ENCODE measurements at places on chromosomes 3 and 15.

DNA sequence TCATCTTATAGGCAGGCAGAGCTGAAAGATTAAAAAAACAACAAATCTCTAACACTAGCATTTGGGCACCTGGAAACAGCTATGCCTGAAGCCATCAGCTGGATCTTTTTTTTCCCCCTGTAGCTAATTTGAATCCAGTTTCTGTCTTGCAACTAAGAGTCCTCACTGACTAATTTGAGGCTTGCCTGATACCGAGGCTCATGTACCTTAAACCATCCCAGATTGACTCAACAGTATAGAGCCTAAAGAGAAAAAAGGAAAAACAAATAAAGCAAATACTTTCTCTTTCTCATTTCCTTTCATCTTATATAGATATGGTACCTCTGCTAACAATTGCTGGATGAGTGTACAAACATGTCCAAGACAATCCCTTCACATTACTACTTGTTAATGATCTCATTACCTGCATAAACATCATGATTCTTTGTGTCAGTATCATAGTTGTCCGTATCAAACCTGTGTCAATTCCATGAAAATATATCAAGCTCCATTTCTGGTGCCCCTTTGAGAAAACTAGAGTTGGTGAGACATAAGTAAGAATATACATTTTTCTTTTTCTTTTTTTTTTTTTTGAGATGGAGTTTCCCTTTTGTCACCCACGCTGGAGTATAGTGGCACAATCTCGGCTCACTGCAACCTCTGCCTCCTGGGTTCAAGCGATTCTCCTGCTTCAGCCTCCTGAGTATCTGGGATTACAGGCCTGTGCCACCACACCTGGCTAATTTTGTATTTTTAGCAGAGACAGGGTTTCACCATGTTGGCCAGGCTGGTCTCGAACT, 43.1 kb downstream of the BHLHE40 start:
- DNase-seq: no peak

GRCh38 chr15:80127911-80128310, 24.9 kb upstream of the FAH start:
- DNase-seq: no peak

GRCh38 chr3:13494463-13495350, 14.6 kb downstream of the HDAC11 start:
- peak; percentile 48 for DNase-seq

GRCh38 chr3:126753191-126754160, 49.4 kb downstream of the CHCHD6 start:
- DNase-seq: peak; percentile 80

DNA sequence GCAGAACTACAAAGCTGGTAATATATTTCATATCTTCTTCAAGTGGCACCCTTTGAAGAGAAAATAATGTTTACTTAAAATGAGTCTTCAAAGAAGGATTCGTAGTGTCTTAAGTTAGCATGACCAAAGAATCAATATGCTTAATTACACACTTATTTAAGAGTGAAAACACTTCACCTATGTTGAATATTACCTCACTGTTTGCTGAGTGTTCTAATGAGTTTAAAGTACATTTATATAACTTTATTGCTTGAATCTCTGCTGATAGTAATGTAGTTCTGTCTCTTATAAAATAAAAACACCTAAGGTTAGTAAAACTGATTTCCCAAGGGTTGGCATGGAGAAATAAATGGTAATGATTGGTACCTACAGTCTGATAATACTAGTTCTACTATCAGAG, 143.3 kb upstream of the SLC2A2 start:
- DNase-seq: no peak
